ENCODE measurements at places on chromosomes 5 and 9. TPM values are rescaled to one million over a fixed set of nuclear protein-coding genes. Genes with fewer than 3 reads are reported as not detected.

NXNL2 gene
- total RNA-seq: 1.0 TPM

SLC6A3 gene
- total RNA-seq: not detected

SLC46A2 gene
- not detected for total RNA-seq

PAXX gene
- total RNA-seq: 6.6 TPM

MYMK gene
- not detected for total RNA-seq

FKBP15 gene
- 17.7 TPM for total RNA-seq

SPATA31C1 gene
- not detected for total RNA-seq

PIP5KL1 gene
- total RNA-seq: 3.0 TPM

GLDC gene
- 1.4 TPM for total RNA-seq

FGF10 gene
- total RNA-seq: 3.8 TPM

FOXD4 gene
- total RNA-seq: 0.28 TPM

SMIM33 gene
- total RNA-seq: not detected

SHB gene
- 14.2 TPM for total RNA-seq

SLC6A7 gene
- total RNA-seq: not detected

LPCAT1 gene
- 73.4 TPM for total RNA-seq

NME5 gene
- 1.6 TPM for total RNA-seq

FSD1L gene
- total RNA-seq: 3.0 TPM

GCNT4 gene
- 4.3 TPM for total RNA-seq

PCDHB10 gene
- 0.28 TPM for total RNA-seq

SLC36A3 gene
- not detected for total RNA-seq

Measured in smooth muscle cell of bladder (primary cell).